IPS DF 19.7 (cell line): ENCODE measurements at places on chromosomes 12 and 14.

DNA sequence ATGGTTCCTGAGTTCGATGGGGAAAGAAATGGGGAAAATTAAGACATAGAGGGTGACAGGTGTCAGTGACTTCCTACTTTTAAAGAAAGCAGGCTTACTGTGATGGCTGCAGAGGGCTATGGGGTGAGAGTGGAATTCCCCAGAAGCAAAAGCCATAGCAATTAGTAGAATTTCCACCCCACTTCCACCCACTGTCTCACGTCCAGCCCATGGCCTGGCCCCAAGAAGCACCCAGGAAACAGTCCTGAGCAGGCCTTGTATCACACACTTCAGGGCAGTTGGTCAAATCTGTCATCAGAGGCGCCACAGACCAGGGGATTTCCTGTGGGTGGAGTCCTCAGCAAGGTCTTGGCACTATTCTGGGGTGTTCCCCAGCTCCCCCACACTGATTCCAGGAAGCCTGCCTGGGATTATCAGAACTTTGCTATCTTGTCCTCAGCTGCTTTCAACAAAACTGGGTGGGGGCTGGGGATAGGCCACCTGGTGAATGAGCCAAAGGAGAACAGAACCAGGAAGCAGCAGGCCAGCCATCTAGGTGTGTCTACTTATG, 120.1 kb upstream of the CCND2 start:
- no peak for DNase-seq

- no peak for DNase-seq
Observed at GRCh38 chr14:92584816-92585215, 71.2 kb downstream of the RIN3 start.

DNA sequence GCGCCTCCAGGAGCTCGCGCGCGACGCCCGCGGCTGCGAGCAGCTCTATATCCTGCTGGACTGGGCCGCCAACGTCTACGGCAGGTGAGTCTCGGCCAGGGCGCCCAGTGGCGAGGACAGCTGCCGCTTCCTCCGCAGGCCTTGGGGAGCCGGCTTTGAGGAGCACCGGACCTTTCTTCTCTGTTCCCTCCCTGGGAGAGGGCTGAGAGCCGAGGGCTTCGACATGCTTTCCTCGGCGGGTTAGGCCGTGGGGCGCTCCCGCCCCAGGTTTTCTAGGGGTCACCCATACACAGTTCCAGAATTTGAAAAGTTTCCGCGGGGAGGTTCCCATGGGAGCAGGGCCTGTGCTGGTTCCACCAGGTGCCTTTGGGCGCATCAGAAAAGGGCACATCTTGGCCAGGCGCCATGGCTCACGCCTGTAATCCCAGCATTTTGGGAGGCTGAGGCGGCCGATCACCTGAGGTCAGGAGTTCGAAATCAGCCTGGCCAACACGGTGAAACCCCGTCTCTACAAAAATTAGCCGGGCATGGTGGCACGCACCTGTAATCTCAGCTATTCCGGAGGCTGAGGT, 8.2 kb downstream of the EXOC3L4 start:
- DNase-seq = no peak

DNA sequence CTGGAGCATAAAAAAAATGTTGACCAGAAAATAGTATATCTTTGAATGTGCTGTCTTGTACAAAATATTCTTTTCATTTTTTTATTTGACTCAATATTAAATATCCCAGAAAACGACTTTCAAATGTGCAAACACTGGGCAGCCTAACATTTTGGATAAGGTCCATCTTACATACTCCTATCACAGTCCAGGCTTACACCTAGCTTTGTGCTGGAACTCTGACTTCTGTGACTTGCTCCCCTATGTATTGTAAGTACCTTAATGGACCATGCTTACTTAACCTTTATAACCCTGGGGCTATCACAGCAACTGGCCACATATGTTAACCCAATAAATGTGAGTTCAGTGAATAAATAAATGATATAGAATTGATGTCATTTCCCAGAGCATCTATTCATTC, 7.6 kb upstream of the EIF2S3B start:
- DNase-seq = no peak

- no peak for DNase-seq
Observed at GRCh38 chr12:93048656-93049055, 119.6 kb upstream of the EEA1 start.

- DNase-seq = no peak
Observed at GRCh38 chr12:54428050-54429013, 9.3 kb upstream of the ITGA5 start.

- DNase-seq = no peak
Observed at GRCh38 chr12:56999456-56999855, 6.9 kb downstream of the ZBTB39 start.

- DNase-seq = no peak
Observed at GRCh38 chr14:26385310-26385709, 212.5 kb downstream of the NOVA1 start.

- no peak for DNase-seq
Observed at GRCh38 chr14:65847075-65847847, 434.7 kb downstream of the FUT8 start.

- DNase-seq = no peak
Observed at GRCh38 chr12:121724925-121725324, 12.4 kb downstream of the TMEM120B start.

DNA sequence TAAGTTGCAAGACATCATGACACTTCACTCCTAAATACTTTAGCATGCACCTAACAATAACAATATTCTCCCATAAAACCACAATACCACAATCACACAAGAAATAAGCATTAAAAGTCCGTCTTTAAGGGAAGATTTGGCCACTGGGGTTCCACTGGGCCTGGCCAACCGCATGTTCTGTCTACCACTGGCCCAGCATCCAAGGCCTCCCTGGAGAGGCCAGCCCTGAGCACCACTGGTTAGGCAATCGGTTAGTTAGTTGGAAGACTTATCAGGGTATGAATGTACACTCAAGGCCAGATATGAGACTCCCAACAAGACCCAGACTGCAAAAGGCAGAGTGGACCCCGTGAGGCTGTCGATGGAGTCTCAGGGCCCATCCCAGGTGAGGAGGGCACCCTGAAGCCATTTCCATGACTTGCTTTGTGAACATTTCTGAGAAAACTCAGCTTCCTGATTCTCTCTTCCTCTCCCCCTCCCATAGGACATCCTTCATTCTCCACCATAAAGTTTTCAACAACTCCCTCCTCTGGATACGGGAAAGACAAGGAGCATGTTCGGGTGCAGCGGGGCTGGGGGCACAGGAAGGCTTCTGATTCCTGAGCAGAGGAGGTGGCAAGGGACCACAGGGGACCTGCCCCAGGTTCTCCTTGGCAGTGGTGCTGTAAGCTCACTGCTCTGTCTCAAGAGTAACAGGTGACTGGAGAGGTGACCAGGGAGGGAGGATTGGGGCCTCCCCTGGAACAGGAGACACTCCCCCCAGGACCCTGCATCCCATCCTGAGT, 5.9 kb downstream of the PXN start:
- no peak for DNase-seq

DNA sequence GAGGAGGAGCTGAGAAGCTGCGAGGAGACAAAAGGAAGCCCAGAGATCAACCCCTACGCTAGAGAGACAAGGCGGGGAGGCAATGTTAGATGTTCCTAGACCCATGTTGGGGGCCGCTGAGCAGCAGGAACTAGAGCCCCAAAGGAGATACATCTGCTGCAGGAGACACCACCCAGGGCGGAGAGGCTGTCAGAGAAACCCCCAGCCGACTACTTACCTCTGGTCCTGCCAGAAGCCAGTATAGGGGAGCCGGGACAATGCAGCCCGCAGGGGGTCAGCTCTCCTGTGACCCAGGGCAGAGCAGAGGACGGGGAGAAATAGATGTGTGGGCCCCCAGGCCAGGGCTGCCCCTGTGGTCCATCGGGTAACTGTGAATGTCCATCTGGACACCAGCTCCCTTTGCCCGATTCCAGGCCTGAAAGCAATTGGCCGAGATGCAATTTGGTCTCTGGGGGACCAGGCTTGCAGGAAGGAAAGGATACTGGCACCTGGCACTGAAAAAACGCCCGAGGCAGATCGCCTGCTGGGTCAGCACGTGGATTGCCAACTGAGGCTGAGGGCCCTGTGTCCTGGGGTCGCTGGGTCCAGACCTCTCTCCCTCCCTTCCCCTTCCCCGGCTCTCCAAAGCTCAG, 34.9 kb downstream of the SYNE3 start:
- no peak for DNase-seq

GRCh38 chr14:102917469-102918211, 4.8 kb upstream of the AMN start:
- no peak for DNase-seq

- DNase-seq = no peak
Observed at GRCh38 chr12:110039085-110039807, 9.1 kb downstream of the C12orf76 start.

- DNase-seq = no peak
Observed at GRCh38 chr12:39588348-39588747, 31.3 kb downstream of the ABCD2 start.

DNA sequence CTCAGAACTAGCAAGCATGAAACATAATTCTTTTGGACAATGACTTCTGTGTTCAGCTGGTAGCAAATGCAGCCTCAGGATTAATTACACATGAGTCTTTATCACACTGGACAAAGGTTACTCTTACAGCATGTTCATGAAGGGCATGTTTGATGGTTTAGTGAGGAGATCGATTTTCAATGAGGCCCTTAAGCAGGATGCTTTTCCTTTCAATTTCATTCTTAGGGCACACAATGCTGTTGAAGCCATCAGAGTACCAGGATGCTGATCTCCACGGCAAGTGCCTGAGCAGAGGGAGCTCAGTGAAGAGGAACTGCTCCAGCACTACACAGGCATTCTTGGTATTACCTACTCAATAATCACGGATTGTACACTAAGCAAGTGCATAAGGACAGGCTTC, 542.0 kb downstream of the SNAPC1 start:
- DNase-seq = no peak

- DNase-seq = no peak
Observed at GRCh38 chr12:80794551-80794950, 77.8 kb downstream of the MYF5 start.

GRCh38 chr12:96368233-96368632, 32.0 kb downstream of the CDK17 start:
- DNase-seq = no peak

DNA sequence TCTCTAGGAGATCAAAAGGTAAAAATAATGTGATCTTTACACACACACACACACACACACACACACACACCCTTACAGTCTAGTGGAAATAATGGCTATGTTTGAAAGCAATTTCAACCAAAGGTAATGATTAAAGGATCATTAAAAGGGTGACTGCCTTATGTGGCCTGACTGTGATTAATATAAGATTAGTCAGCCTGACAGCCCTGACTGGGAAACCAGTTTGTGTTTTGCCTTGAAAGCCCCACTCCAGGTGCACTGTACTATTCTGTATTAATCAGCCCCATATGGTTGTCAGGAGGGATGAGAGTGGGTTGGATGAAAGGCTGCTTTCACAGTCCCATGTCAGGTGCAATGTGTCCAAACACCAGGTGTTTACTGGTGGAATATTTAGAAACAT, 10.5 kb downstream of the RASSF9 start:
- DNase-seq = no peak

GRCh38 chr12:115323223-115323905, 639.4 kb upstream of the TBX3 start:
- no peak for DNase-seq

- DNase-seq = no peak
Observed at GRCh38 chr12:52735816-52736632, 32.7 kb upstream of the KRT77 start.

- no peak for DNase-seq
Observed at GRCh38 chr12:76199808-76200207, 115.3 kb upstream of the NAP1L1 start.

GRCh38 chr12:131525795-131526508, 184.9 kb upstream of the SFSWAP start:
- DNase-seq = no peak

- DNase-seq = no peak
Observed at GRCh38 chr14:39138440-39138839, 24.3 kb downstream of the GEMIN2 start.

- no peak for DNase-seq
Observed at GRCh38 chr14:75234173-75235115, 44.2 kb upstream of the FOS start.

DNA sequence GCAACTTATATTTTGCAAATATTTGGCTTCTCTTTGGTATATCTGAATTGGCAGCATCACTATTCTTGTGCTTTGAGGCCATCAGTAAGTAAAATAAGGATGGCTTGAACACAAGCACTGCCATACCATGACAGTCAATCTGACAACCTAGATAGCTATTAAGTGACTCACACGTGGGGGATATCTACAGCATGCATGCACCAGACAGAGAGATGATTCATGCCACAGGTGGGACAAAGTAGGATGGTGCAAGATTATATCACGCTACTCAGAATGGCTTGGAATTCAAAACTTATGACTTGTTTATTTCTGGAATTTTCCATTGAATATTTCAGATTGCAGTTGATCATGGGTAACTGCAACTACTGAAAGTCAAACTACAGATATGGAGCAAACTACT, 675.6 kb upstream of the MDGA2 start:
- DNase-seq = no peak

- no peak for DNase-seq
Observed at GRCh38 chr12:104181313-104181712, 34.3 kb upstream of the TXNRD1 start.

DNA sequence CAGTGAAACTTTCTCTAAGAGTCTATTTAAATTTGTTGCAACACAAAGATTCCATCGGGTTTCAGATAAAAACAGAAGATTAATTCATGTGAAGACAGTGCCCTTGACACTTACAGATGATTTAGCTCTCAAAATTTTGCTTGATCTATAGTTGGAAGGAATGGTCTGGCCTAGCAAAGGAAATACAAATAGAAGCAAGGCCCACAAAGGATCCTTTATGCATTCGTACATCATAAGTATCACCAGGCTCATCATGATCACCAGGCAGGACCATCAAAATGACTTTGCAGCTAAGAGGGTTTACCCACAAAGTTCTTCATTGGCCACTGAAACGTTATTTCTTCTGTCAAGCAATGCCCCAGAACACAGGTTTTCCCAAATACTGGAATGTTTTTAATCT, 24.8 kb downstream of the JKAMP start:
- no peak for DNase-seq

DNA sequence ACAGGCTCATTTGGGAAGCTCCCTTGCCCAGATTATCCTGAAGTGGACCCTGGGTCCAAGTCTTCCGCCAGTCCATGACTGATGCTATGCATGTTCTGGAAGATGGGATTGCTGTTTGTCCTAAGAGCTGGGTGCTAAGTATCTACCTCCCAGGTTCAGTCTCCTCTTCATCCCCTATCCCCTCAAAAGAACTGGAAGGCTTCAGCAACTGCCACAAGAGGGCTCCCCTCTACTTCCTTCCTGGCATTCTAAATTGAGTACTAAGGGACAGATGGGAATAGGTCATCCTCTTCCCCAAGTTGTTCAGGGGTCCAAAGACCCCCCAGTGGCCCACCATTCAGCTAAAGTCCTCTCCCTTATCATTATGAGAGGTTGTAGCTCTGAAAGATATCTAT, 9.0 kb upstream of the FKBP11 start:
- DNase-seq = no peak

- DNase-seq = no peak
Observed at GRCh38 chr14:59961518-59962062, 41.6 kb downstream of the LRRC9 start.

DNA sequence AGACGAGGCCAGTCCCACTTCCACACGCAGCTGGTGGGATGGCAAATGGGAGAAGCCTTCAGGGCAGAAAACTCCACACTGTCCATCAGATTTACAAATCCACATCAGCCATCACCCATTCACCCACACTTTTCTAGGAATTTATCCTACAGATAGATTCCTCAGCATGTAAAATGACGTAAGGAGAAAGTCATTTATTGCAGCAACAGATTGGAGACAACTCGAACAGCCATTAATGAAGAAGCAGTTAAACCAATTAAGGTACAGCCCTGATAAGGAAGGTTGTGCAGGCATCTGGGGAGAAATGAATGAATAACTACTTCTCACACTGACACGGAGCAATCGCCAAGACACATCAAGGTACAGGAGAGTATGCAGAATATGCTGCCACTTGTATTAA, 26.2 kb downstream of the PRKAB1 start:
- no peak for DNase-seq
